ENCODE measurements at places on chromosomes 3 and 15.

DNA sequence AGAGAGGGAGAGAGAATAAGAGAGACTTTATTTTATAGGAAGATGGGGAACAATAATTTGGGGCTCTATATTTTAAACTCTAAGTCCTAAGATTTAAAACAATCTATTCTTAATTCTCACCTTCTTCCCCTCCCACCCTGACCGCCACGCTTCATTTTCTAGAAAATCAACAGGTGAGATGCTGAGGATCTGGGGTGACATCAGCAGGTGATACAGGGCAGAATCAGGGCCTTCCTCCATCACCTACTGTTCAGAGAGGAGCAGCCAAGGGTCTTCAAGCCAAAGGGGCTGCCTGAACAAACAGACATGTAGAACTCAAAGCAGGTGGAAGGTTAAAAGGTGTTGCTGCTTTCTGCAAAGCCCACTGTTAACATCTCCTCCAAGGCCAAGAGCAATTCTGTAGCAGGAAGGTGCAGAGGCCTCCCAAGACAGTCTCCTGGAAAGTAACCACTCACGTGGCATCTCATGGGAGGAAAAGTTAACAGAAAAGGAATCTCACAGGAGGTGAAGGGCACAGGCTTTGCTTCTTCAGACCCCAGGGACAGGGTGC, 183.6 kb upstream of the TLE3 start:
- DNase-seq, result no peak

- DNase-seq, result no peak
Observed at GRCh38 chr3:141414800-141415462, 46.6 kb downstream of the ZBTB38 start.

DNA sequence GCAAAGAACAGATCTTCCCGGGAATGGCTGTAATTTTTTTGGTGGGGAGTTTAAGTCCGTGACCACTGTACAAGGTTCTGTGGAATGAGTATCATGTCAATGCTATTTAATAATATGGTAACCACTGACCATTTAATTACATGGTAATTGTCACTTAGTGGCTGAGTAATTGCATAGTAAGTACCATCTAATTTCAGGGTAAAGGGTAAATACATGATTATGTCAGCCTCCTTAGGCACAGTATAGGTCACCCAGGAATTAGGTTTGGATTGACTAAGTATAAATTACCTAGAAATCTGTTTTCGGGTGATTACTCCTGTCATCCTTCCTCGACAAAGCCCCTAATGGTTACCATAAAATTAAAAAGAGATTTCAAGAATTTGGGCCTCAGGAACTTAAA, 120.1 kb upstream of the AGBL1 start:
- no peak for DNase-seq

DNA sequence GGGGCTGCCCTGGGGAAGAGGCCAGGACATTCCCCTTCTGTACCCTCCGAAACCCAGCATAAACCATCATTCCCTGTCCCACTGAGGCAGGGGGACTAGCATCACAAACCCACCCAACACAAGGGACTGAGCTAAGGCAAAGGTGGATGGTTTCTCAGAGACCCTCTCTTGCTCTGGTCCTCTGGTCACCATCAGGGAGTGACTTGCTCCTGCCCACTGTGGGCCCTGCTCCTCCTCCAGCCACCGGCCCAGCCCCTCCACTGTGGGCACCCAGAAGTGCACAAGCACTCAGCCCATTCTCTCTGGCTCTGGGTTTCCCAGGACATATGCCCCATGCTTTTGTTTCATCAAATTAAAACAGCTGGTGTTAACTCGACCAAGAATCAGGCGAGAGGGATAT, 44.9 kb downstream of the PTH1R start:
- DNase-seq, result no peak

DNA sequence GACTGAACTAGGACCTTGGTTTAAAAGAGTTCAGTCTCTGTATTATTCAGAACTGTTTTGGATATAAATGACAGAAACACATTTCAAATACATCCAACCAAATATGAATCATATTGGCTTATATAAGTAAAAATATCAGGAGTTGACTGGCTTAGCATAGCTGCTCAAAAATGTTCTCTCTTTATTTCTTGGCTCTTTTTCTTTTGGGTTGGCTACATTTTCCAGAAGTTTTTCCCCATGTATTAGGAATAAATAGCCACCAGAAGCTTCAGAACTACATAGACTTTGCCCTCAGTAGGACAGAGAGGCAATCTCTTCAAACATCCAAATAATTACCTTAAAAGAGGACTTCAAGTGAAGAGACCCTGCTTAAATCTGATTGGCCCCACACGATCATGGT, 32.7 kb downstream of the KCNMB2 start:
- no peak for DNase-seq

- no peak for DNase-seq
Observed at GRCh38 chr3:11195201-11195600, 40.9 kb downstream of the HRH1 start.

GRCh38 chr15:35136321-35137189, 51.5 kb upstream of the NANOGP8 start:
- no peak for DNase-seq

DNA sequence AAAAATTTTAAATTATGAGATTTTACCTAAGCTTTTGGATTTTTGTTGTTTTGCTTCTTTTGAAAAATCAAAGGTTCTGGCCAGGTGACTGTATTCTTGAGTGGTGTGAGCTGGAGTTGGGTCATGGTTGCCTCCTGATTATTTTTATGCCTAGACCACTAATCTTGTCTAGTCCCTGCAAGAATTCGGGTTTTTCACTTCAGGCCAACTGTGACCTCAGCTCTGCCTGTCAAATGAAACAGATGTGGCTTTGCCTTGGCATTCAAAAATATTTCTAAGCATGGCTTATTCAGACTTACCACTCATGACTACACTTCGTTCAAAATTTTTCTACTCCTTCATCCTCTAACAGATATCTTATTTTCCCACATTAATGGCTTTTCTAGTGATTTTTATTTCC, 25.4 kb upstream of the CDV3 start:
- DNase-seq, result no peak

DNA sequence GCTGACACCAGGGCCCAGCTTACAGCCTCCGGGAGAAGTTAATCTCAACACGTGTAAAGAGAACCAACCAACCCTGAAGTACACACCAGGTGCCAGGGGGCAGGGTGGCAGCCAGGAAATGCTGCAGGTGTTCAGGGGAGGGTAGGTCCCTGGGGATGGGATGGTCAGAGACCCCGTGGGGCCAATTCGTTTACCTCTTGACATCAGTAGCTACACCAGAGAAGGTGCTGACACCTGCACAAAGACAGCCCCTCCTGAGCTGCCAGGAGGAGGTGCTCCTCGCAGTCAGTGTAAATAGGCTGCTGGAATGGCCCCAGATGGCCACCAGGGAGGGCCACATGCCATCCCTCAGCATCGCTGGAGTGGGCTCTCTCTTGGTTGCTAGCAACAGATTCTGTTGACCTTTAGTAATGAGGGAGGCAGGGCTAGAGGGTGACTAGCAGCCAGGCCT, 52.8 kb downstream of the CORO2B start:
- DNase-seq, result no peak

DNA sequence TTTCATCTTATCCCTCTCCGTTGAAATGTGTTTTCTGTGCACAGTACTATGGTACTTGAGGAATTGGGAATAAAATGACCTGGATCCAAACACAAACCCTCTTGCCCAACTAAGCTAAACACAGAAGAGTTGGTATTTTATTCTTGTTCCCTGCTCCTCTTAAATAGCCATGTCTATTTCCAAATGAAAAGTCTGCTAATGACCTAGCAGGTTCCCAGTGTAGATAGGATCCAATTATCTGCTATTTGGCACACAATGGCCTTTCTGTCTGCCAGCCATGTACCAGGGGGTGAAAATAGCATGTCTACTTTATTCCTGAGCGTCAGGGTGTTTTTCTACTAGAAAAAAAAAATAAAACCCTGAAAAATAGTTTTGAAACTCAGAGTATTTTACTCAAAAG, 657.0 kb upstream of the NAALADL2 start:
- DNase-seq, result no peak

DNA sequence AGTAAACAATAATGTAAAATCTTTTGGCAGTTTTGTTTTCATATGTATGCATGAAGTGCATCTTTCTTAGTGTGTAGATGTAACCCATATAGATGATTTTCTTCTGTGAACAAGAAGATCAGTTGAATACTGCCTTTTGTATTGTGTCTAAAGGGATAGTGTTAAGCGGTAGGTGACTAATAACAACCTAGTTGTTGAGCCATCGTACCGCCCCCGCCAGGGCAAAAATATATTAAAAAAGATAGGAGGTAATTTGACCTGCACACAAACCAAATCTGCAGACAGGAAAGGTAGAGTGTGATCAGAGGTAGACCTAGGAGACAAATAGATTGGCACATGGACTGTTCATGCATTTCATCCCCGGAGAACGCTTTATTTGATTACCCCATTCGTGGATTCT, 3.3 kb upstream of the GMNC start:
- no peak for DNase-seq
